Stimulated activated CD4-positive, alpha-beta T cell treated with anti-CD3 and anti-CD28 coated beads, Interleukin-15, amount 100 ng/mL, for 1 hour (primary cell): ENCODE measurements at places on chromosomes 3 and 15.

DNA sequence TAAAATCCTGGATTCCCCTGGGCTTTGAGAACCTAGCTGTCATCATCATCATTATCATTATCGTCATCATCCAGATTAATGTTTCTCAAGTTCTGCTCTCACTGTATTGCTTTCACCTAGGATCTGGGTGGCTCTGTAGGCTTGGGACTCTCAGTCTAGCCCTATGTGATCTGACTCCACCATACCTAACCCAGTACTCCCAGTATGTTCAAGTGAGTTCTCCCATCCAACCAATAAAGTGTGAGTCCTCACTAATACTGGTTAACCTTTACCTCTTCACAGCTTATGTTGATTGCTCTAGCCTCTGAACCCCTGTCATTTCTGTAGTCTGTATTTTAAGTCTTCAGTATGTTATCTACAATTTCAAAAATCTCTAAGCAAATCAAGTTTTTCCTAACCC is 102.3 kb downstream of the NECTIN3 start:
- DNase-seq: no peak

DNA sequence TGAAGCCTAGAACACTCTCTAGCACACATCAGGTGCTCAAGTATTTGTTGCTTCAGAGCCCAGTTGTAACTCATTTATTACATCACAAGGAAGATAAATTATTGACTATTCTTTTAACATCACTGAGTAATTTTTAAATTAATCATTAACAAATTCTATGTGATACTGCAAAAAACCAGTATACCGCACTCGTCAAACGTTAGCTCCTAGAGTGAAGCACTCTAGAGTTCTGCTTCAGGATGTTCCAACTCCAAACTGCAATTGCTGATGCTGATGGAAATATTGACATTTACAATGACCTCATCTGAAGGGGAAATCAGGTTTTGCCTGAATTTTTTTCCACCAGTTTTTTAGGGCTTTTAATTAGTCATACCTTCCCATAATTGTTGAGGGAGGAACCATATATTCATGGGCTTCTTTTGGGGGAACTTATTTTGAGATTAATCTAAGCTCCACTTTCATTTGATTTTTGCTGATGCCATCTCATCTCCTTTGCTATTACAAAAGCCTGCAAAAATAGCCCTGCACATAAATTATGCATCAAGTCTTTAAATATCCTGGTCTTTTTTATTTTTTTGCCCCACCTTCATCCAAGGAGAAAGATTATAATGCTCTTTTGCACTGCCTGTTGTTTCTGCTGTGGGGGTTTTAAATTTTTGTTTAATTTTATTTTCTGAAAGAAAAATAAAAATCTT is 123.0 kb upstream of the STAC start:
- DNase-seq: no peak

GRCh38 chr3:121819236-121819635 is 15.6 kb downstream of the IQCB1 start:
- no peak for DNase-seq

- no peak for DNase-seq
These were observed 512.5 kb upstream of the PROK2 start for GRCh38 chr3:72297481-72297880.

GRCh38 chr15:39127151-39127790 is 453.6 kb upstream of the THBS1 start:
- DNase-seq: no peak

GRCh38 chr3:52444860-52445793 is at the start of gene SEMA3G:
SEMA3G (minus strand) TSS chr3:52445103; CDS start chr3:52445027, 76 bp downstream.
- peak; percentile 45 for DNase-seq

DNA sequence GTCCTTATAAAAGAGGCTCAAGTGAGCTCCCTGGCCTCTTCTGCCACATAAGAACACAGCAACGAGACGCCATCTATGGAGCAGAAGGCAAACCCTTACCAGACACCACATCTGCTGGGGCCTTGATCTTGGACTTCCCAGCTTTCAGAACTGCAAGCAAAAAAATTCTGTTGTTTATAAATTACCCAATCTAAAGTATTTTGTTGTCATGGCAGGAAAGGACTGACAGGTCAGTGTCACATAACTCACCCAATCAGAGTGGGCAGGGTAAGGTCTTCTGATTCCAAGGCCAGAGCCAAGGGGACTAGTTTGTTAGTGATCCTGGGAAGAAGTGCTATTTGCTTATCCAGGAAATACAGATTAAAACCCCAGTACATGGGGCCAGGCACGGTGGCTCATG is 98.9 kb downstream of the HMG20A start:
- no peak for DNase-seq
